ENCODE measurements at places on chromosomes 4 and X. TPM values are rescaled to one million over a fixed set of nuclear protein-coding genes. Genes with fewer than 3 reads are reported as not detected.

MAGEA3 gene
- total RNA-seq, result not detected

DNA sequence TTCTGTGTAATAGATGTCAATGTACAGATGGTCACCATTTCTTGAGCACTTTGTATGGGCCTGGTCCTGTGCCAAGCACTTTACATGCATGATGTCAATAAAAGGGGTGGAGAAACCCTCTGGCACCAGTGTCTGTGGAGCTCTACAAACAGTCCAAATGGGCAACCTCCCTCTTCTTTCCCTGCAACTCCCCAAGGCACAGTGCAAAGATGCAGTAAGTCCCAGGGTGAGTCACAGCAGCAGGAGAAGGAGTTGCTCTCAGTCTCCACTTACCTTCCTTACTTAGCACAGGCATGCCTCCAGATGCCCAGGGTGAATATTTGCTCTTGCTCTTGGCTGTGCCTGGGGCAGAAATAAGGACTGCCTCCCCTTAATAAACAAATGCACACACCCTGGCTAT, 4.3 kb downstream of the OCIAD2 start:
- no peaks in the 10 kb centered on the region for H3K36me3 ChIP-seq
- no peak overlapping the region for H3K27ac ChIP-seq
- no peak overlapping the region for H3K4me3 ChIP-seq
- no peaks in the 10 kb centered on the region for H3K27me3 ChIP-seq
- no peak for DNase-seq

EFHC2 gene
- total RNA-seq, result 13.4 TPM

MTNR1A gene
- not detected for total RNA-seq

GRCh38 chr4:64940698-64941097, 531.4 kb upstream of the TECRL start:
- no peaks in the 10 kb centered on the region for H3K4me1 ChIP-seq
- no peak for DNase-seq
- no peaks in the 10 kb centered on the region for H3K27me3 ChIP-seq
- H3K4me3 ChIP-seq, result no peak overlapping the region

CXXC4 gene
- total RNA-seq, result 5.3 TPM

SSX2B gene
- total RNA-seq, result not detected

DMP1 gene
- not detected for total RNA-seq

GRCh38 chrX:49773993-49774392, 55.1 kb upstream of the PAGE4 start:
- no peaks in the 10 kb centered on the region for H3K4me1 ChIP-seq
- H3K27ac ChIP-seq, result no peak overlapping the region
- H3K4me3 ChIP-seq, result no peak overlapping the region
- DNase-seq, result no peak
- H3K27me3 ChIP-seq, result peaks cover 47% of the 10 kb centered on the region

All from heart right ventricle (tissue), 16 donors.